Globus pallidus (tissue), 1 donor: ENCODE measurements at places on chromosomes 3 and 15.

DNA sequence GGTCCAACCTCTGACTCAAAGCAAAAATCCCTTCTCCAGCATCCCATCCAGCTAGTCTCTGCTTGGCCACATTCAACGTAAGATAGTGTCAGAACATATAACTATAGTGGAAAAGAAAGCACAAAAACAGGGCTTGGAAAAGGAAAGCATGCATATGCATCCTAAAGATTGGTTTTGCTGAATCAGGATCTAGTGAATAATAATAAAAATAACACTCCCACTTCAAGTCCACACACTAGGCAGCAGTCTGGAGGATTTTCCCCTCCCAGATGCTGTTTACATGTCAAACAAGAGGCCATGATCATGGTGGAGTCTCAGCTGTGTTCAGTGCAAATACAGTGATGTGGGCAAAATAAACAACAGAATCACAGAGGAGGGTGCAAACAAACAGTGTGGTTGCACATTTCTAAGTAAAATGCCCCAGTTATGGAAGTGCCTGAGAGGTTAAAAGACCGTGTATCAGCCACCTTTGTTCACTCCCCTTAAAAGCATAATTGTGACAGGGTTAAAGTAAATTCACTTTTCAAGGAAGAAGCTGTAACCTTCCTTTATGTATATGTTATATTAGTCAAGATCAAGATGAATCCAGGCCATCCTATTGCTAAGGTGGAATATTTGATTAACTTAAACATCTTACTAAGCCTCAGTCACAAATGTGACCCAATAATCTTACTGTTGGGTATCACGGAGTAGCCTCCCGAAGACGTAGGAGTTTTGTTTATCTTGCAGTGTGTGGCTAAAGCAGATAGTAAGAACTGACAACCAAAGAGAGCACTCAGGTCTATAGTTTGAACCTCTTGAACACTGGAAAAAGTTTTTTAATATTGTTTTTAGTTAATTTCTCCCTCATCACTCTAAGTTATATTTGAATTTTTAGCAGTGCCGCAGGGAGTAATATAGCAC, 424.5 kb downstream of the SOX2 start:
- DNase-seq: no peak

DNA sequence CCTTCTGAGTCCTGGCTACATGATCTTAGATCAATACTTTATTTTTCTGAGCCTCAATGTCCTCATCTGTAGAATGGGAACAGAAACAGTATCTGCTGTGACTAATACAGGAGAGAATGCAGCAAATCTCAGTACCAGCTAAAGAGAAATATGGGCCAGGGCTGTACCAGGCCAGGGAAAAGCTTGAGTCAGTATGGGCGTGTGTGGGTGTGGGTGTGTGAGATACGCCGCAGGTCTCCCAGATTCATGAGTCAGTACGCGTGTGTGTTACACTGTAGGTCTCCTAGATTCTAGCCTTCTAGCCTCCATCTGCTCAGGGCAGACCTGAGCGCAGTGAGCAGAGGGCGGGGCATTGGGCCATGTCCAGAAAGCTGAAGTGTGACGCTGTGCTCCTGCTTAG, 15.2 kb downstream of the GNAI2 start:
- no peak for DNase-seq

GRCh38 chr3:10353160-10353559, 32.2 kb upstream of the SEC13 start:
- no peak for DNase-seq

DNA sequence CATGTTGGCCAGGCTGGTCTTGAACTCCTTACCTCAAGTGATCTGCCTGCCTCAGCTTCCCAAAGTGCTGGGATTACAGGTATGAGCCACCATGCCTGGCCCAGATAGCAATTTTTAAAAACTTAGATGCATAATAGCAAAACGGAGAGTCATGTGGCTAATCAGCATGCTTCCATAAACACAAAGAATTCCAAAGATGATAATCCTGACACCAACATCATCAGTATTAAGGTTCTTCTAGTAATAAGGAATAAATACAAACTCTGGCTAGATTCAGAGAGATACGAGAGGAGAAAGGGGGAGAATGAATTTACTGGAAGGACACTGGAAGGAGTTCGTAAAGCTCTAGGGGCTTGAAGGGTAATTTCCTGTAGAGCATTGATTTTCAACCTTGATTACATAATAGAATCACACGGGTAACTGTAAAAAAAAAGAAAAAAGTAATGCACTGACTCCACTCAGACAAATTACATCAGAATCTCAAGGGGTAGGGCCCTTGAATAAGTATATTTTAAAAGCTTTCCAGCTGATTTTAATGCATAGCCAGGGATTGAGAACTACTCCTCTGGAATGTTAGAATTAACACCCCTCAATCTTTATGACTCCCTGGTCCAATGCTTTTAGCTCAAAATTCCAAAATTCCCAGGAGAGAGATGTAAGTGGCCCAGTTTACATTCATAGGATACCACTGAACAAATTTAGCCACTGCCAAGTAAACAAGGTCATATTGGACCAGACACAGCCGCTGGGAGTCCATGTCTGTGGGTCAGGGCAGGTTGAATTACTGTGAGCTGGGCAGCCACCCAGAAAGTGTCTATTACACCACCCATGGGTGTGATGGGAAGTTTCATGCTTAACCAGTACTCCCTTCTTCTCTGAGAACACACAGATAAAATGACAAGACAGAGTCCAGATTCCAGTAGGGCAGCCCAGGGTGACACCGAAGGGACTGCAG, 243.9 kb downstream of the TBL1XR1 start:
- no peak for DNase-seq

DNA sequence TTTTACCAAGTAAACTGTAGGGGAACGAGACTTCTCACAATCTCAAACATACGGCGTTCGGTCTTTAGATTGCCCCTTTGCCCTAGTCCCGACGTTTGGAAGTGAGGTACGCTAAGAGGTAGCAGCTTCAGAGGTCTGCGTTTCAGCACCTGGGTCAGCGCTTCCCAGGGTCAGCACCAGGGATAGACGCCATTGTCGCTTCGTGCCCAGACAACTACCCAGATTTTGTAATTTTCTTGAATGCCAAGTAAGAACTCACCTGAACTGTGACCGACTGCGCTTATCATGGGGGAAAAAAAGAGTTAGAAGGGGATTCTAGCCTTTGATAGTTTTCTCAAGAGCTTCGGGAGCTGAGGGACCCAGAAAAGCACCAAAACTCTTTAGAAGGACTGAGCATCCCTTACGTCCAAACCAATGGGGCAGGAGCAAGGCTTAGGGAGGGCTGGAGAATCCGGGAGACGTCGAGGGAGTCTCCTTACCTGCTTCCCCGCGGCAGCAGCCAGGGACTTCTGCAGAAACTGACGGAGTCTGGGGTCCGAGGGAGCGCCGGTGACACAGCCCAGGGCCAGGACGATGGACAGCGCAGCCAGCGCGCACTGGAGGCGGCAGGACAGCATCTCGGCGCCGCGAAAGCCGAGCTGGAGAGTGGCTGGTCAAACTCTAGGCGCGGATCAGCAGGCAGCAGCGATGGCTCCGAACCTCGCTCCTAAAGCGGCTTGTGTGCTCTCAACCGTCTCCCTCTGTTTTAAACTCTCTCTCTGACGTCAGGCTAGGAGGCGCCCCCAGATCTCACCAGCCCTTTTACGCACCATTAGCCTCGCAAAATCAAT, at the start of gene SST:
TSS of gene SST (minus strand) at position 720 of the 830 bp plus-strand sequence. CDS start at position 617, 103 bp downstream.
- no peak for DNase-seq

GRCh38 chr3:156721687-156722618, 47.6 kb downstream of the TIPARP start:
- no peak for DNase-seq

DNA sequence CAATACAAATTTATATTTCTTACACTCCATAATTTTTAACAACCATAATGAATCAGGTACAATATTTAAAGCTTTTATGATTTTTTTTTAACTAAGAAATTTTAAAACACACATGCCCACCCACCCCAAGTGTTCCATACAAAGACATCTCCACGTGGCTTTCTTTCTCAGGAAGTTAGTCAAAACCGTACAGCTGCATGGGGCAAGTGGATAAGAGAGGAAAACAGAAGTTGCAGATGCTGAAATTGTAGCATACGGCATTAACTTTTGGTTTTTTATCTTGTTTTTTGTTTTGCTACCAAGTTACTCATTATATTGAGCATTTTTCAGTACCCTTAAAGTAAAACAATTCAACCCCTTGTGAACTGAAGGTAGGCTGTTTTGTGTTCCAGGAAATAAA, 14.8 kb downstream of the GNB4 start:
- DNase-seq: no peak

- DNase-seq: no peak
Measured at GRCh38 chr15:43748376-43748775, 2.1 kb downstream of the PDIA3 start.

DNA sequence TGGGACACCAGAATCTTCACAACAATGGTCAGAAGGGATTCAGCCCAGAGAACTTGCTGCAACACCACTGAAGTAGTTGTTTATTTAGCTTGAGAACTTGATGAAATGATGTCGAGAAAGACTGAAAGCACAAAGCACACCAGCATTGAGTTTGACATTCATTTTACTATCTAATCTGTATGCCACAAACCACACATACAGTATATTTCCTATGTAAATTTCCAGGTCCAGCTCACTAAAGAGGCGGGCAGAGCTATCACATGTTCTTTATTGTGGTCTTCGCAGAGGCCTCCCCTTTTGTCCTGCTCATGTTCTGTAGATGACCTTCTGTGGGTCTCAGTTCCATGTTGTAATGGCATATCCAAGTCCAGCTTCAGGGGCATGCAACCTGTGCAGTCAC, 10.4 kb upstream of the FMN1 start:
- no peak for DNase-seq

DNA sequence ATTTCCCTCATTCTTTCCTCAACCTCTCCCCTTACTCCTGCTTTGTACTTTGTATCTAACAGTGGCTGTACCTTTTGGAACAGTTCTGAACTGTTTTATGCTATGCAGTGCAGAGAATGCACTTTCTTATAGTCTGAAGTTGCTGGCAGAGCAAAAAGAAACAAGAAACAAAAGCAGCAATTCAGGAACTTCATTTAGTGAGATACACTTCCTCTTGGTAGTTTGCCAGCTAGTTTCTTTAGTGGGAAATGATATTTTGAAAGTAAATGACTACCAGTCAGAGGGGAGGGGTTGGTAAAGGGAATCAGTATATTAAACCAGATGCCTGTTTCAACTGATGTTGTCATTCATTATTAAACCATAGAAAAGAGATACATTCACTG, 55.0 kb upstream of the CHD2 start:
- peak; percentile 57 for DNase-seq

DNA sequence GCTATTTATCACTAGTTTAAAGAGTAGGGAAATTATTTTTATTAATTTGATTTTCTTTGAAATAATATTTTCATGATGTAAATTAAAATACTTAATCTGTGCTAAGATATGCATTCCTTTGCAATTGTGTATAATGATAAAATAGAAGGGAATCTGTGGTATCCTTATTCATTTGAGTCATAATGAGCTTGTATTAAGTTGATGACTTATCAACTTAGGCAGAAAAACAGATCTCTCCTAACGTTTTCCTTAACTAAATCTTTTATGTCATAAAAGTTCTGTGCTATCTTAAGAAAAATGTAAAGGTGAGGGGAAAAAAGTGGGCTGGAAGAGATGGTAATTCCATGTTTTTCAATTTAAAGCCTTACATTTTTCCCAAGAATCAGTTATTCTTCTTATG, 1.9 kb downstream of the FGF7 start:
- no peak for DNase-seq

DNA sequence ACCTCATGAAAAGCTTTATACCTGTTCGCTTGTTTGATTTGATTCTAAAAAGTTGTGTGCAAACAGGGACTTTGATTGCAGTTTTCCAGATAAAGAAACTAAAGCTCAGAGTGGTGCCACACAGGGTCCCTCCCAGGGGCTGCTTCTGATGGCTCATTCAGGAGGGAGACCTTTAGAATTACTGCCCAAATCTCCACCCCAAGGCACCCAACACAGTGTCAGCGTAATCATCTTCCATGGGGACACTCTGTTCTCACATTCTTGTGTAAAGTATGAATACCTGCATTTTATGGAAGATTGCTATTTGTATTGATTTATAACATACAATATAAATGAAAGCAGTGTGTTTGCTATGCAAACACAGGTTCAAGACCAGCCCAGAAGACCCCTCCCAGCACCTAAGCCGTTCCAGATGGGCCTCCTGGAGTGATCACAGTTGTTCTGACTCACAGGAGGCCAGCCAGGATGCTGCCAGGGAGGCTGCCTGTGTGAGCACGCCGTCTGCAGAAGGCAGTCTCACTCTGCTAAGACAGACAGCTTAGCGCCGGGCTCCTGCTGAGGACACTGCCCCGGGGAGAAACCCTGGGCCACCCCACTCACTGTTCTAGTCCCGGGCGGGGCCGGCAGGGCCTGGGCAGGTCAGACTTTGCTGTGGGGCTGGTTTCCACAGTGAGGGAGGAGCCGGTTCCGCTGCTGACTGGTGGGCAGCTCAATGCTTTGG, 185.6 kb downstream of the FAM43A start:
- DNase-seq: no peak

- DNase-seq: no peak
Measured at GRCh38 chr15:69825941-69826818, 271.5 kb downstream of the TLE3 start.

- no peak for DNase-seq
Measured at GRCh38 chr15:47877836-47878235, 160.5 kb downstream of the SEMA6D start.

GRCh38 chr3:31733234-31733667, 200.5 kb downstream of the STT3B start:
- DNase-seq: no peak

DNA sequence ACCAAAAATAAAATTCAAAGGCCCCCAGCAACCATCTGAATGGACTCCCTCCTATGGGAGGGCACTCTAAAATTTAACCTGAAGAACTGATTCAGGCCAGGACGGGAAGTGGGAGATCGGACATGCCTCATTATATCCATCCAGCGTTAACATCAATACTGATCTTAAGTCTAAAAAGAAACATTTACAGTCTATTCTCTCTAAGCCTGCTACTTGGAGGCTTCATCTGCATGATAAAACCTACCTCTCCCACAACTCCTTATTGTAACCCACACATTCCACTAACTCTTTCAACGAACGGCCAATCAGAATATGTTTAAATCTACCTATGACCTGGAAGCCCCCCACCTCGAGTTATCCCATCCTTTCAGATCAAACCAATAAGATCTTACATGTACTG, 68.4 kb downstream of the HERC1 start:
- DNase-seq: no peak

- no peak for DNase-seq
Measured at GRCh38 chr15:59622289-59622688, 10.7 kb downstream of the GCNT3 start.

DNA sequence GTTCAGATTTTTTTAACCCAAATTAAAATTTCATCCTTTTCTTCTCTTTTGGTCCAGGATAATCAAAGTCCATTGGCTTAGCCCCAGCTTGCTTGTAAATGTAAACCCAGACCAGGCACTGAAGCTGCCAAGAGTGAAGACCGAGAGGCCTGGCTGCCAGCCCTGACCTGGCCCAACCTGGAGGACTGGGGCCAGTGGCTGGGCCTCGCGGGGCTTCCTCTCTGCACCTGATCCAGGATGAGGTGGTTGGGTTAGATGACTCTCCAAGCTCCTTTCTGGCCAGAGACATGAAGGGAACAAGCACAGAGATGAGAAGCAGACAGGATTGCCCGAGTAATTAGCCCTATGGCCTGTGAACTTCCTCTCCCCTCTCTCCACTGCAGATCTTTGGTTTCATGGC, 50.6 kb downstream of the CMTM6 start:
- no peak for DNase-seq

- DNase-seq: no peak
Measured at GRCh38 chr3:187673012-187673411, 2.8 kb upstream of the SST start.

- DNase-seq: peak; percentile 1
Measured at GRCh38 chr3:14179114-14179465, 473 bp downstream of the LSM3 start.

- DNase-seq: no peak
Measured at GRCh38 chr3:98557324-98558010, 25.7 kb downstream of the GPR15 start.
